Left hindlimb (tissue), 1 donor: ENCODE measurements at places on chromosomes 16 and 17.

DNA sequence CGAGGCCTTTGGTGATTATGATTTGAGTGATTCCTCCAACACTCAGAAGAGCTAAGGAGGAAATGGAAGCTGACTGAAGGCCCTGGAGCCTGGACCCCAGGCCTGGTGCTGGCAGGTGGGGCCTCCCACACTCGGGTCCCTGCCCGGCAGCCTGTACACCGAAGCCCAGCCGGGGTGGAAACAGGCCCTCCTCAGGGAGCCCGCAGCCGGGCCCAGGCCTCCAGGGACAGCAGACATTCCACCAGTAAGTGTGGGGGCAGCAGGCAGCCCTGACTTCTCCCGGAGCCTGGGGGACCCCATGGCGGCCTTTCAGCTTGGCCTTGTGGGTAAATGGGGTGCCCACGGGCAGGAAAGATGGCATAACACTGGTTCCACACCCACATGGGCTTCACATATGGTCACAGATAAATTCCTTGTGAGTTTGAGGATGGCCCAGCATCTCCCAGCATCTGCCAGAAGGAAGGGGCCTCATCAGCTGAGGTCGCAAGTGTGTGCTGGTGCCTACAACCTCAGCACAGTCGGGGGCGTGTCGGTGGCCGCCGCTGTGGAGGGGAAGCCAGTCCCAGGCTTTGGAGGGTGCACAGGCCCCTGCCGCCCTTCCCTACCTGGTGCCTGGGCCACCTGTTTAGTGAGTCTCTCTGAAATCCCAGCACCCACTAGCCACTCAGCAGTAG, 29.2 kb upstream of the SLC38A10 start:
- DNase-seq = no peak

DNA sequence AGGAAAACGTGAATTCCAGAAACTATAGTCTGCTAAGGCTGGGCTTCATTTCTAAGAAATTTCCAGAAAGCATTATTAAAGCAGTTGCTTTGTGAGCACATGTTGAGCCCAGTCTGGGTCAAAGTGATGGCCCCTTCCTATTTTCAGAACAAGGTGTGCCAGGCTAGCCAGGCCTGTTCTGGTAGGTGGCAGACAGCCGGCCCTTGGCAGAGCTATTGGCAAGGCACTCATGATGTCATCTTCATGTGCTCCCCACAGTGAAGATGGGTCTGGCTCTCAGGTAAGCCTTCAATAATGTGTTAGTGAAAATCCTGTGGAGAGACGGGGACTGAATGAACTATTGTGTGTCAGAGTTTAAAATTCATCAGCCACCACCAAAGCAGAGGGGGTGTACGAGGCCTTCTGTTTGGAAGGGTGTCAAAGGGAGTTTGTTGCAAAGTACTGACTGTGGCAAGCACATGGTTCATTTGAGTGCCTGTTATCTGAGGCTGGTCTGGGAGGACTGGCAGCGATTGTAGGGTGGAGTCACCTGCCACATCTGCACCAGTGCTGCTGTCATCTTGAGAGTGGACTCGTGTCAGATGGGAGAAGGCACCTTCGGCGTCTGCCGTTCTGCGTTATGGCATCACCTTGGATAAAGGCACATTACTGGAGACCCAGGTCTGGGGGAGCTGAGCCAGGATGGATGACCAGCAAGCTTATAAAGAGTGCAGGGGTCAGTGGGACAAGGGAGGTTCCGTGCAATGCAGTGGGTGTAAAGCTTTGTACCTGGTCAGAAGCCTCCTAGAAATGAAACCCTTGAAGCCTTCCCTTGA, 43.4 kb downstream of the KSR1 start:
- no peak for DNase-seq

- DNase-seq = no peak
These were observed 32.6 kb downstream of the MED13 start for GRCh38 chr17:62032480-62032879.

- DNase-seq = no peak
These were observed at the start of gene KRTAP2-4 for GRCh38 chr17:41065829-41066624. KRTAP2-4 (minus strand) TSS chr17:41065879; CDS start chr17:41065845, 34 bp downstream.

GRCh38 chr16:79188739-79189122, 411.8 kb downstream of the MAF start:
- no peak for DNase-seq

DNA sequence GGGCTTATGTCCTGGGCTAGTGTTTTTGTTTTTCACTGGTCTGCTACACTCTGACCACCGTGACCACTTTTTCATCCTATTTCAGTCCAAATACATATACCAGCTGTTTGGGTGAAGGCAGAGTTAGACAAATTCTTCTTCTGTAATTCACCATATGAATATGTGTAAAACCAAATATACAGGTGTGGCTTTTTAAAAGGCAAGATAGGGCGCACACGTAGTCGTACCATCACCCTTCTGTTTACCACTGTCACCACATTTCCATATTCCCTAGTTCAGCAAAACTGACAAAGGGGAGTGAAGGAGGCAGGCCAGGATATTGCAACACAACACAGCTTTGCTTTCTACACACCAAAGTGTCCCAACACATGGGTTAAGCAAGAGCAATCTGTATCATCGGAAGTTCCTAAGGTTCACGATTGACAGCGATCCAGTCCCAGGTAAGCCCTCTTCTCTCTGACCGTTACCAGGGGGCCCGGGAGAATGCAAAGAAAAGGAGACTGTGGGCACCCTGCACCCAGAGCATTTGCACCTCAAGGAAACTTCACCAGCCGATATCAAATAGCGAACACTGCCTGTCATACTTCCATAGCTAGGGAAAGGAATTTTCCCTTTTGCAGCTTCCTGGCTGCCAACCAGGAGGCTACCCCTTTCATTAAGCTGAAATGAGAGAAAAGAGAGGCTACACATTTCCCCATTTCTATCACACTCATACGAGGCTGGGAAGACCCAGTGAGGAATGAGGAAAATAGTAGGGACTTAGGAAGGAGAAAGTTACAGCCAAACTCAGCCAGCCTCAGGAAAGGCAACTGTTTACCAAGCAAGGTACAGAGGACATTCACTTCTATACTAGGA, 23.1 kb downstream of the CREBBP start:
- DNase-seq = no peak

DNA sequence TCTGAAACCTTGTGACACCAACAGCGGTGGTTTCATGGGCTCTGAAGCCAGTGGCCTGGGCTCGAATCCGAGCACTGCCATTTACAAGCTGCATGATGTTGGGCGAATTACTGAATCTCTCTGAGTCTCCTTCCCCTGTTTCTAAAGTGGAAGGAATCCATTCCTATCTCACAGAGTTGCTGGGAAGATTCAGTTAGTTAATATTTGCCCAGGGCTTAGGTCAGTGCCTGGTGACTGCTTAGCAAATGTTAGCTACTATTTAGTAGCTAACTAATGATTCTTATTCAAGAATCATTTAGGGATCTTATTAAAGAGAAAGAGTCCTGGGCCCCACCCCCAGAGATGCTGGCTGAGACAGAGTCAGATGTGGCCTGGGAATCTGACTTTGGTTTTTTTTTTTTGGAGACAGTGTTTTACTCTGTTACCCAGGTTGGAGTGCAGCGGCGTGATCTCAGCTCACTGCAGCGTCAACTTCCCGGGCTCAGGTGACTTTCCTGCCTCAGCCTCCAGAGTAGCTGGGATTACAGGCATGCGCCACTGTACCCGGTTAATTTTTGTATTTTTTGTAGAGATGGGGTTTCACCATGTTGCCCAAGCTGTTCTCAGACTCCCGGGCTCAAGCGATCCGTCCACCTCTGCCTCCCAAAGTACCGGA, 33.6 kb upstream of the RAI1 start:
- DNase-seq = no peak

DNA sequence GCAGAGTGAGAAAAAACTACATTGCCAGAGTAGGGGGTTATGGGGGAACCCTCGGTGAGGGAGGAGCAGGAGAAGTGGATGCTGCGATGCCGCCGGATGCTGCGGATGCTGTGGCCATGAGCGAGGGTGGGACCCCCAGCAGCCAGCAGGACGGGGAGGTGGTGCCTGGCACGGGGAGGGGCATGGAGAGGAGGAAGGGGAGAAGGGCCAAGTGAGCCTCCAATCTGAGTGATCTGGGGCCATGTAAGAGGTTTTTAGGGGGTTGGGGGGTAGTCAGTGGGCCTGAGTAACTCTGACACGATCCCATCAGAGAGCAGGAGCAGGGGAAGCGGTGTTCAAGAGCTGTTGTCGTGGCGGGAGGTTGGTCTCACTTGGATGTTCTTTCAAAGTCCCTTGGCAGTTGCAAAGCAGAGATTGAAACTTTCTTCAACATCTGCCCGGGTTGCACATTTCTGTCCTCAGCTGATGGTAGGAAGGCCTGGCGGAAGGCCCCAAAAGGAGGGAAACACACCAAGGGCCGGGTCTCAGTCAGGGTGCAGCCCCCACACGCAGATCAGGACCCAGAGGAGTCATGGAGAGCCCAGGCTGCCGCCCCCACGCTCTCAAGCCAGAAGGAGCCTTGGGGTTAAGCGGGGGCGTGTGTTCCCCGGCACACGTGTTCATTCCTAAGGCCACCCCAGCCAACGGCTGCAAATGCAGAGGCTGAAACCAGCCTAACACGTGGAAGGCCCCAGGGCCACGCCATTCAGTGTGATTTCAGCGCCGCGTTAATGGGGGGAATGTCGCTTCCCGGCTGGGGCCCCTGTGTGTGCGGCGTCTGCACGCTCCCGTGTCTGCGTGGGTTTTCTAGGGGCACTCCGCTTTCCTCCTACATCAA, 81.7 kb downstream of the ZDHHC7 start:
- DNase-seq = no peak

DNA sequence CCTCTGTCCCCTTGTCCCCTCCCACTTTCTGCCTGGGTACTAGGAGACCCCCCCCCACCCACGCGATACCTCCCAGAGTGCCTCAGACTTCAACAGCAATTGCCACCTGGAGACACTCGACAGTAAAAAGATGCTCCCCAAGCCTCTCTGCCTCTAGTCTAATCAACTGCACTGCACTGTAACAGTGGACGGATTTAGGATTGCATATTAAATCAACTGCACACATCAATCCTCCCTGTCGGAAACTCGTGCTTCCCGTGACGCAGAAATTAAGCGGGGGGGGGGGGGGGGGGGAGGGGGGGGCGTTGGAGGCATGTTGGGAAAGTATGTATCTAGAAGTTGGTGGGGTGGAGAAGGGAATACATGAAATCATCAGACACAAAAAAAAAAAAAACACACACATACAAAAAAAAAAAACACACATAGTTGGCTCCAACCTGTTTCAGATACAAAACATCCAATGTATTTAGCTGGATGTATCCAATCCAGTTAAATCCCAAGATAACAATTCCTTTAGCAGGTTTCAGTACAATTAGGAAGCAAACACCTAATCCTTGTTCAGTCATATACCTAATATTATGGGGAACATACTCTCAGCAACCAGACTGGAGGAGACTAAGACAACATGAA, 29.7 kb downstream of the FAM222B start:
- DNase-seq = no peak

- no peak for DNase-seq
These were observed 26.8 kb upstream of the ELAC2 start for GRCh38 chr17:13044572-13045065.
